Stimulated activated CD4-positive, alpha-beta T cell treated with anti-CD3 and anti-CD28 coated beads, Interleukin-12 subunit alpha, Interleukin-12 subunit beta, amount 100 ng/mL, for 48 hours (primary cell): ENCODE measurements at places on chromosomes 13 and 19.

- DNase-seq, result no peak
Measured at GRCh38 chr19:48819366-48819816, 8.6 kb upstream of the BCAT2 start.

- DNase-seq, result peak; percentile 54
Measured at GRCh38 chr19:12194827-12195731, 32.2 kb downstream of the ZNF136 start.

GRCh38 chr13:106850973-106851650 is 283.2 kb upstream of the ARGLU1 start:
- DNase-seq, result no peak

DNA sequence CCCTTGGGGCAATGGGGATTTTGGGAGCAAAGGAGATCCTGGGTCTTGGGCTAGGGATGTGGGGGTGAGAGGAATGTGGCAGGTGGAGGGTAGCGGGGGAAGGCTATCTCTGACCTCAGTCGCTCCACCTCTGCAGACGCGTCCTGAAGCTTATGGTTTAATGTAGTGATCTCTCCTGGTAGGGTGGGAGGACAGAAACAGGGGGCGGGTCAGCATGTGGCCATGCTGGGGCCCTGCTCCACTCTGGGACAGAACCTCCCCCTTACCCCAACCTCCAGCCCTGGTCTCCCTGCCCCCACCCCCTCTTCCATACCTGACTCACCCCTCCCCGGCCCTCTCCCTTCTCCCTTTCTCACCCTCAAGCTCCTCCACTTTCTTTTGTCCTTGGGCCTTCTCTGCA is 1.4 kb downstream of the BST2 start:
- DNase-seq, result peak; percentile 16

DNA sequence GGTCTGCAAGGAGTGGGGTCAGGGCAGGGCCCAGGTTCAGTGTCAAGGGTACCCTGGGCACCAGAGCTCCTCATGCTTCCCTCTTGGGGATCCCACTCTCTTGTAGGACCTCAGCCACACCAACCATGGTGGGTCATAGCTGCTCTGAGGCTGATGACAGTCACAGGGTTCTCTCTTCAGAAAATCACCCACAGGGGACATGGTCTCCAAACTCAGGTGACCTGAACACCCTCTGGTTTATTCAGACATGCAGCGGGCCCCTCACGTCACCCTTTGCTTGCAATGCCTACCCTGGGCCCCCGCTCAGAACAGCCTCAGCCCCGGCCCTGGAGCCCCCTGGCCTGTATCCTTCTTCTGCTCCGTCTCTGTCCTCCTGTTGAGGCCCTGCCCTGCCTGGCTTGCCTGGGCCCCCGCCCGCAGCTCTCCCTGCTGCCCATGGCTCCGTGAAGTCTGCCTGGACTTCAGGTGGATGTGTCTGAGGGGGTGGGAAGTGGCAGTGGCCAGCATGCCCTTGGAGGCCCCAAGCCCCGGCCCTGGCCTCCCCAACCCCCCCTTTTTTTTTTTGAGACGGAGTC is 20.4 kb downstream of the CHERP start:
- no peak for DNase-seq

GRCh38 chr19:27740396-27740795 is 1472.6 kb downstream of the UQCRFS1 start:
- no peak for DNase-seq

DNA sequence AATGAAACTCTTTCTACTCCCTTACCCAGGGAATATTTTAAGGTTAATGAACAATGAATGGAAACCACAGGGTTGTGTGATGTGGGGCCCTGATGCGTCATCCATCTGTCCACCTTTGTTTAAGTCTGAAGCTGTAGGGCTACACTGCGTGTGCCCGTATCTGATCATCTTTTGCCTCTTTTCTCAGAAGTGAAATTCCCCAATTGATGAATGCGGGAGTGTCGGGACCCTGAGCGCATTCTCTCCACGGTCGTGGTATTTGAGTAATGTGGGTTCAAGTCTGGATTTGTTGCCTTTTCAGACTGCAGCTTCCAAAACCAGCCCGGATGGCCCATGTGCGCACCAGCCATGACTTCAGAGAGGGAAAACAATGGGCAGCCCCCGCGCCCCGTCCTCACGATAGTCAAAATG is 112.3 kb downstream of the COL4A2 start:
- DNase-seq, result no peak

- DNase-seq, result no peak
Measured at GRCh38 chr13:102182170-102182569, 219.7 kb downstream of the FGF14 start.

- no peak for DNase-seq
Measured at GRCh38 chr19:35119091-35119490, 3.5 kb downstream of the FXYD3 start.

- DNase-seq, result no peak
Measured at GRCh38 chr13:77305266-77305665, 21.6 kb downstream of the MYCBP2 start.

DNA sequence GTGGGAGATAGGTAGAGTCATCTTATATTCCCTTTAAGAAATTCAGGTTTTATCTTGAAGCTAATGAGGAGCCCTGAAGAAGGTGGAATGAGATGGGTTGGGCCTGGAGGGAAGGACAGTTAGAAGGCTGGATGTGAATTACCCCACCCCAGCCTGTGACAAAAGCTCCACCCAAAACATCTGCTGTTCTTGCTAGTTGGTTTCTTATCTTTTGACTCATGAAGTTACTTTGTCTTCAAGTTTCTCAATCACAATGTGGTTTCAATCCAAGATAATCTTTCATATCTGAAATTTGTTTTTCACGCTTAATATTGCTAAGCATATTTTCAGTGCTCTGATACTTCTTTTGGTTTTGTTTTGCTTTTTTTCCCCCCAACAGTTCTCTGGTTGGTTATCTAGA is 38.3 kb upstream of the HMGB1 start:
- no peak for DNase-seq

DNA sequence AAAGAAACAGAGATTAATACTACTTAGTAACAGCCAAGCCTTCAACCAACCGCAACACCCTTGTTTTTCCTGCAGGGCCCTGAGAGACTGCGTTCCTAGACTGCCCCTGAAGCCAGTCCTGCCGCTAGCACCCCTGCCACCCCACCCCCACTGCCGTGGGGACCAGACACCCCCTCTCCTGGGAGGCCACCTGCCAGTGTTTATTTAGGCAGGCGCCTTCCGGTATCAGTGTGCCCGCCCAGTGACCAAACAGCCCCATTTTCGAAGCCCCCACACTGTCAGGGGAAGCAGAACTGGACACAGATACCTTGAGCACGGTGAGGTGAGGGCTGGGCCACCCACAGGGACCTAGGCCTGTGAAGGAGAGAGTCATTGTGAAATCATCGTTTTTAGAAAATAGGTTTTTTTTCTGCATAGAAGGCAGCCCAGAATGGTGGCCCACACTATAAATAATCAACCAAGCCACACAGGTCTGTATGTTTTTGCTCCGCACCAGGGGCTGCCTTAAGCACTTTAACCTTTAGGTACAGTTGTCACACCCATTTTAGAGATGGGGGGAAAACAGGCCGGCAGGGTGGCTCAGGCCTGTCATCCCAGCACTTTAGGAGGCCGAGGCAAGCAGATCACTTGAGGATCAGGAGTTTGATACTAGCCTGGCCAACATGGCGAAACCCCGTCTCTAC is 3.5 kb upstream of the TLE5 start:
- DNase-seq, result no peak

DNA sequence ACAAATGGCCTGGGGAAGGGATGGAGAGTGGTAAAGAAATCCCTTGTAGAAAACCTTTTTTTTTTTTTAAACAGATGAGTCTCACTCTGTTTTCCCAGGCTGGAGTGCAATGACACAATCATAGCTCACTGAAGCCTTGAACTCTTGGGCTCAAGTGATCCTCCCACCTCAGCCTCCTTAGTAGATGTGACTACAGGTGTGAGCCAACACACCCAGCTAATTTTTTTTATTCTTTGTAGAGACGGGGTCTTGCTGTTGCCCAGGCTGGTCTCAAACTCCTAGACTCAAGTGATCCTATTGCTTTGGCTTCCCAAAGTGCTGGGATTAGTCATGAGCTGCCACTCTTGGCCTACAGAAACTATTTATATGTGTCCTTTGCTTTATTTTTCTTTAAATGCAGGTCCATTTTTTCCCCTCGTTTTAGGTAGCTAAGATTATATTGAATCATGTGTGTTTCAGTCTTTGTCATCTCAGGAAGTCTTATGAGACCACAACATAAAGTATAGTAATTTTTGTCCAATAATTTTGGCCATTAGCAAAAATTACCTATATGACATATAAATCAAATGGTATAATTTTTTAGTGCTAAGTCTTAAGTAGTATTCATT is 10.5 kb downstream of the LPAR6 start:
- DNase-seq, result no peak

DNA sequence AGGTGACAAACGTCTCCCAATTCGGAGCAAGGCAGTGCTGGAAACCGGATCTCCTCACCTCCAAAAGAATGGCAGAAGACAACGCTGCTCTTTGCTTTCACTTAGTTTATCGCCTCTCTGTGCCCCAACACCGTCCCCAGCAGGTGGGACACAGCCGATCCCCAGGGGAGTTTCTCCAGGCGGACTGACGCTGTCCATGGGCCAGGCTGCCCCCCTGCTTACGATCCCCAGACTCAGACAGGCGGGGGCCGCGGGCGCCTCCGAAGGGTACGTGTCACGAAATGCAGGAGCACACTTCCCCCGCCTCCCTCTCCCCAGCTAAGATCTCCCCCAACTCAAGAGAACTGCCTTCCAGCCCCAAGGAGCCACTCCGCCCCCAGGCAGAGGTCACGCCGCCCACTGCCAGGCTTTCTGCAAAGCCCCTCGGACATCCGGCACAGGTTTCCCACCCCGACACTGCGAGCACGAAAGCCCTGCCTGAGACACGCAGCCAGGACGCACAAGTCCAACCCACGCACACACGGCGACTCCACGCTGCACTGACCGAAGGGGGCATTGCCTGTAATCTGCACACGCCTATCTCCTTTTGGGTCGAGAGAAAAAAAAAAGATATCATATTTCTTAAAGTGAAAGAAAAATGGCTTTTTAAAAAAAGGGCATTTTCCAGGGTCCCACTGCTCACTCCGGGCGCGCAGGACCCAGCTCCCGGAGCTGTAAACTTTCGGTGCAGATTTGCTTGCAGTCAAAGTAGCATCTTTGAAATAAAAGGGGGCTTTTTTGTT is 2.0 kb downstream of the SPRY2 start:
- no peak for DNase-seq

GRCh38 chr13:98664047-98664446 is 87.1 kb upstream of the STK24 start:
- DNase-seq, result peak; percentile 68

DNA sequence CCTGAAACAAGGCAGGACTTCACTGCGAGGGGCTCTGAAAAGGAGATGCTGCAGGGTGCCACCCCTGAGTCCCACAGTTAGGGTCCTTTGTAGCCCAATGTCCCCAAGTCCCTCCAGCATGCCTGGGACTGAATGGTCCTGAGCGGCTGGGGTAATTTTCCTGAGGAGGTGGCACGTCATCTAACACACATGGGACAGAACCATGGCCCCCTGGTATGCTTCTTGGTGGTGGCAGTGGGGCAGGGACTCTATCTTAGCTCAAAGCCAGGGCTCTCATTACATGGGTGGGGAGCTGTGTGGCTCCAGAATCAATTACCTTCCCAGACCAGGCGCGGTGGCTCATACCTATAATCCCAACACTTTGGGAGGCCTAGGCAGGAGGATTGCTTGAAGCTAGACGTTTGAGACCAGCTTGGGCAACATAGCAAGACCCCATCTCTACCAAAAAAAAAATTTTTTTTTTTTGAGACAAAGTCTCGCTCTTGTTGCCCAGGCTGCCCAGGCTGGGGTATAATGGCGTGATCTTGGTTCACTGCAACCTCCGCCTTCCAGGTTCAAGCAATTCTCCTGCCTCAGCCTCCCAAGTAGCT is 7.9 kb upstream of the SLC7A9 start:
- DNase-seq, result no peak

DNA sequence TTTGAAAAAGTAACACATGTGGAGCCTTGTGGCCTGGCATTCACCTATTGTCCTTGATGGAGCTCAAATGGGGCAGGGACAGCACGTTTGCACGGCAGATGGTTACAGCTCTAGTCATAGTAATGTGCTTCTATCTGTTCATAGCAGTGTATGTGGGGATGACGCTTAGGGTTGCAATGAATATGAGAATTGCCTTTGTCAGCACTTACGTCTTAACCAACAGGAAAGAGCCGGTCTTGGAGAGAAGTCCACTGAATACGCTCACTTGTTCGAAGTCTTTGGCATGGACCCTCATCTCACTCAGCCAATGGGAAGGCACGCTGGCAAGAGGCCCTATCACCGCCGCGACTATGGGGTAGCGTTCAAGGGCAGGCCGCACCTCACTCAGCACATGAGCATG is 18.9 kb upstream of the OR7D2 start:
- DNase-seq, result no peak

DNA sequence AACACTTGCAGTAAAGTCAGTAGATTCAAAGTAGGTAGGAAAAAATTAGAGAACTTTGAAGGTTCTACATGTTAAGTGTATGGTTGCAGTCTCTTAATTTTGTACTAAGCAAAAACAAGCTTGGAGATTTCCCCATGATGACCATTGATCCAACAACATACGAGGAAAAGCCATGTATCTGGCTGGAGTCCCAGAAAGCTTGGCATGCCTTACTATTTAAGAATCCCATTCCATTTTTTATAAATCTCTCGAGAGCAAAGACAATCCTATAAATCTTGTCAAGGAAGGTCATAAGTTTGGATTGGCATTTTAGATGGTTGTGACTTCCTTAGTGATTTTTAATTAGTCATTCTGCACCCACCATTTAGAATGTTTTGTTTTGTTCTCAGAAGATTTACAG is 495.9 kb downstream of the GPC5 start:
- no peak for DNase-seq

- no peak for DNase-seq
Measured at GRCh38 chr13:43431841-43432240, 354.9 kb downstream of the ENOX1 start.

- no peak for DNase-seq
Measured at GRCh38 chr19:42286349-42287016, 15.4 kb upstream of the PRR19 start.

GRCh38 chr13:57044910-57045309 is 95.8 kb upstream of the PRR20A start:
- no peak for DNase-seq

- no peak for DNase-seq
Measured at GRCh38 chr13:76020421-76020955, 384.4 kb downstream of the LMO7 start.

GRCh38 chr19:10105509-10106099 is 558 bp upstream of the PPAN start:
- peak; percentile 78 for DNase-seq

- no peak for DNase-seq
Measured at GRCh38 chr19:1230783-1231489, 6.9 kb downstream of the CBARP start.

DNA sequence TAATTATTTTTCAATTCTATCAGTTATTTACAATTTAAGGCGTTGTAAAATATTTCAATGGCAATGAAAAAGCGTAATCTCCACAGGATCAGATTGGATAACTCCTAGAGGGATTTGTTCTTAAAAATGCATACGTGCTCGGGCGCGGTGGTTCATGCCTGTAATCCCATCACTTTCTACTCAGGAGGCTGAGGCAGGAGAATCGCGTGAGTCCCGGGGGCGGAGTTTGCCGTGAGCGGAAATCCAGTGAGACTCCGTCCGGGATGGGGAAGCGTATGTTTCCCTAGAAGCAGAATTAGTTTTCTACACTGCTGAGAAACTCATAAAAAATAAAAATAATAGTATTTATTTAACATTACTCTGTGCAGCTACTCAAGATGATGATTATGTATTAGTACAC is 917.8 kb upstream of the PCDH20 start:
- DNase-seq, result no peak

GRCh38 chr19:48689449-48689848 is 6.3 kb upstream of the FUT2 start:
- DNase-seq, result no peak

- no peak for DNase-seq
Measured at GRCh38 chr13:98575009-98575903, 1.7 kb downstream of the STK24 start.

GRCh38 chr19:16157601-16158000 is 14.1 kb downstream of the HSH2D start:
- DNase-seq, result no peak
